Activated T-cell treated with anti-CD3 and anti-CD28 coated beads for 4 hours (primary cell): ENCODE measurements at places on chromosomes 3 and 15.

- DNase-seq = no peak
These were observed 31.2 kb downstream of the PLA1A start for GRCh38 chr3:119628816-119629445.

GRCh38 chr15:59268168-59268851 is 61.7 kb downstream of the LDHAL6B start:
- DNase-seq = no peak

GRCh38 chr15:32951736-32952464 is 234.1 kb downstream of the GREM1 start:
- DNase-seq = no peak

DNA sequence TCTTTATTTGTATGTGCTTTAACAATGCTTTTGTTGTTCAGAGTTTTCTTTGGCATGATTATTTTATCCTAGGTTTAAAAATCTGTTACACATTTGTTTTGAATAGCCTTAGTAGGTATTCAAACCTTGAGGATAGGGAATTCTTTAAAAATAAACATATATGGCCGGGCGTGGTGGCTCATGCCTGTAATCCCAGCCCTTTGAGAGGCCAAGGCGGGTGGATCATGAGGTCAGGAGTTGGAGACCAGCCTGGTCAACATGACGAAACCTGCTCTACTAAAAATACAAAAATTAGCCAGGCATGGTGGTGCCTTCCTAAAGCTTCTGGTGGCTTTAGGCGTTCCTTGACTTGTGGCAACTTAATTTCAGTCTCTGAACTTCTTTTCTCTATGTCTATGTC is 743.3 kb upstream of the EPHA6 start:
- no peak for DNase-seq

DNA sequence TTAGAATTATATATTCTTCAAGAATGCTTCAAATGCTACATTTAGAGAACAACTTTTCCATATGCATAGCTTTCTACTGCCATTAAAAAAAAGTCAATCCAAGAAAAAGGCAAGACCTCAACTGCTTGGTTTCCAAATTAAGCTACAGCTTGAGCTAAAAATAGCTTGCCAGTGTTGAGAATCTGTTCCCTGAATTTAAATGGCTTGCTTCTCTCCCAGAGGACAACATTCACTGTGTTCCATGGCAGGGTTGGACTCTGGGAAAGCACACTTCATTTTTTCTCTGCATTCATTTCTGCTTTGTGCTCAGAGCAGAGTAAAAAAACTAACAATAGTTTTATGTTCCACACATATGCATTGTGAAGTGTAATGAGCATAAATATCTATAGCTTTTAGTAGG is 50.3 kb upstream of the ACTL6A start:
- no peak for DNase-seq

- DNase-seq = no peak
These were observed 7.2 kb upstream of the ZNF148 start for GRCh38 chr3:125382298-125382697.

DNA sequence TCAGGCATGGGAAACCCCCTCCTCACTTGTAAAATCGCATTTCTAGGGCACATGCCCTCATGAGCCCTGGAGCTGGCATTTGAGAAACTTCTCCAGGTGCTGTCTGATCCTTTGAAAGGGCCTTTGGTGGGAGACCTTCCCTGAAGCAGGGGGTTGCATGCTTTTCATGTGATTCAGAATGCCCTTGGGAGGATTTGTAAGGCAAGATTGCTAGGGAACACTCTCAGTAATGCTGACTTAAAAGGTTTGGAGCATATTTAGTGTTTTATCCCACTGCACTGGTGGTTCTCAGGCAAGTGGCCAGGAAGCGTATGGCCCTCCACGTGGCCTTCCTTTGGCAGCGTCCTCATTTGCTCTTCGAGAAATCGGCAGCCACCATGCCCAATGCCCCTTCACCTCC is 164.1 kb downstream of the ARRDC4 start:
- no peak for DNase-seq

DNA sequence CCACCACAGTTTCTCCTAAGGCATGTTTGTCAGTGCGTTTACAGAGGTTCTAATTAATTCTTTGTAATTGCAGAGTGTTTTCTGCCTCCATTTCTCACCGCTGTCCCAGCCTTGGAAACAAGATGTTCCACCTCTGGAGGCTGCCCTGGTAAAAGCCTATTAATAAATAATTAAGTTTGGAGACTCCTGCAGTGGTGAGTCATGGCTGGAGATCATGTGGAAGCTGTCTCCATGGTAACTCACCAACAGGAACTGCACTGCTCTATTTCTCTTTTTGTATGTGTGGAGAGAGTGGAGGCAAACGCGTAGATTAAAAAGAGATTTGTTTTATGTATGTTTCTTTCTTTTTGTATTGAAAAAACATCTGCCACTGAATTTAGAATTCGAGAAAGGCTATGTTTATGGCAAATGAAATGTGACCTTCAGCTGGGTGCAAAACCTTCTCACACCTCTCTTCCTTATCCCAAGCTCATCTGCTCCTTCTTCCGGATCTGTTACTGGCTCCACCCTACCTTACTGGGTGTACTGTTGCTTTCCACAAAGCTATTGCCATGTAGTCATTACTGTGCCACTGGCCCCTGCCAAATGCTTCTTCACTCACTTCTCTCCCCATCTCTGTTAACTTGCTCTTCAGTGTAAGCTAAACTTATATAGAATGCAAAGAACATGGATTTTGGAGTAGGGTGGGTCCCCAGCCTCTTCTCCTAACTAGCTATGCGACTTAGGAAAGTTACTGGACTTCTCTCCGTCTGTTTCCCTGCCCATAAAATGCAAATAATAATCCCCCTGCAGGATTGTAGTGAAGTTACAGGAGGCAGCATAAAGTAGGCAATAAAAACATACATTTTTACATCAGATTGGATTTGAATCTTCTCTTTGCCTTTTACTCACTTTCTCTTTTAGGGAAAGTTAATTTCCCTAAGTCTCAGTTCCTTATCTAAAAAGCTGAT is 778.5 kb downstream of the NTRK3 start:
- DNase-seq = no peak

GRCh38 chr15:98484914-98485313 is 163.4 kb upstream of the IGF1R start:
- no peak for DNase-seq

DNA sequence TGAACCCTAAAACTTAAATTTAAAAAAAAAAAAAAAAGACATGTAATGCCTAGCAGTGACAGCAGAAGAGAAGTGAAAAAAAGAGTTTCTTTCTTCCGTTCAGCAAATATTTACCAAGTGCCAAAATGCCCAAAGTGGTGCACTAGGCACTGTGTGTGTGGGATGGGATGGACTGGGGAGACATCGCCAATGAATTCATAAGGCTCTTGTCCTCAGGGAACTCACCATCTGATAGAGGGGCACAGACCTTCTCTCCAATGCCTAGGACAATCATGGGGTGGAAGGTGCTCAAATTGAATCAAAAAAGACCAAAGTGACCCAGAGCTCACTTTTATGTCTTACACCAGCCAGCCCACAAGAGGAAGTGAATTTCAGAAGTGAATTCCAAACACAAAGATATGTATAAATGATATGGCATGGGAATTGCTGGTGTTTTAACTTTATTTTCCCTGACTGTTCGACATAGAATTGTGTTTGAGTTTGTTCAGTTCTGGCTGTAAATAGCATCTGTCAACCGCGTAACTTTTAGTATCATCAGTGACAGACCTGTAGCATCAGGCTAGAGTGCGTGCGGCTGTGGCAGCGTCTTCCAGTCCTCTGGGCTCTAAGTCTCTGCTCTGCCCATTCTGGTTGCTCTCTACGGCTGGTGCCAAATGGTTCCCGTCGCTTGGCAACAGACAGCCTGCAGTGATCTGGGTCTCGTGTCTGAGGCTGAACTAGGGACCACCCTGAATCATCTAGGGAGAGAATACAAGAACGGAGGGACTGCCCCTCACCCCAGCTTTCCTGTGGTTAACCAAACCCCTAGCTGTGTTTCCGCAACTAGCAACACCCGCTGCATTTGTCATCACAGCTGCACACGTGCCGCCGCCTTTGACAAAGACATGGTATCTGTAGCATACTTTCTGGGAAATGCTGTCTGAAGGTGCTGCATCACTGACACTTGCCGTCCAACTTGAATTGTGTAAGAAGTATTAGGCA is 154.0 kb upstream of the THBS1 start:
- DNase-seq = peak; percentile 58

- DNase-seq = no peak
These were observed 7.7 kb downstream of the ARNT2 start for GRCh38 chr15:80411788-80412288.

DNA sequence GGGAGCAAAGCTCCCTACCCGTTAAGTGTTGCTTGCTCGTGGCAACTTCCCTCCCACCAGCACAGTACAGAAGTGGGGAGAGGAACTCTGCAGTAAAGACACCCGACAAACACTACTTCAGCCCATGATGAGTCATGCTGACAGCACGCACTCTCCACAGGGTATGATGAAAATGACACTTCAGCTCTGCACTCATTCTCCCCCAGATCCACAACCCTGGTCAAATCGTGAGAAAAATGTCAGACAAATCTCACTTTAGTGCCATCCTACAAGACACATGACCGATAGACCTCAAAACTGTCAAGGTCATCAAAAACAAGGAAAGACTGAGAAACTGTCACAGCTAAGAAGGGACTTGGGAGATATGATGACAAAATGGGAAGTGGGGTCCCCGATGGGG is 278.9 kb downstream of the OCA2 start:
- no peak for DNase-seq

DNA sequence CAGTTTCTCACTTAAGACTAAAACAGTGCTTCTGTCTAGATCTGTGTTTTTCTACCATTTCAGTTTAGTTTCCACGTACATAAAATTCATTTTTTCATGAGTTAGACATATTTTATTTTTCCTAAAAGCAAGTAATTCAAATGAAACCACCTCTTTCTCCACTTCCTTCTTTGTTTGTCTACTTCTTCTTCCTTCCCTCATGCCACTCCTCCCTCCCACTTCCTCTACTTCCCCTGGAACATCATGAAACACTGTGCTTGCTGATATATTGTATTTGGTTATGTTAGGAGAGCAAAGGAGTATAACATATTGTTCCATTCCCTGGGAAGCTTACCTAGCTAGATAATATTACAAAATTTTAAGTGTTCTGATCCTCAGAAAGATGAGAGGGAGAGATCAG is 36.7 kb upstream of the GOLGA8B start:
- DNase-seq = no peak

DNA sequence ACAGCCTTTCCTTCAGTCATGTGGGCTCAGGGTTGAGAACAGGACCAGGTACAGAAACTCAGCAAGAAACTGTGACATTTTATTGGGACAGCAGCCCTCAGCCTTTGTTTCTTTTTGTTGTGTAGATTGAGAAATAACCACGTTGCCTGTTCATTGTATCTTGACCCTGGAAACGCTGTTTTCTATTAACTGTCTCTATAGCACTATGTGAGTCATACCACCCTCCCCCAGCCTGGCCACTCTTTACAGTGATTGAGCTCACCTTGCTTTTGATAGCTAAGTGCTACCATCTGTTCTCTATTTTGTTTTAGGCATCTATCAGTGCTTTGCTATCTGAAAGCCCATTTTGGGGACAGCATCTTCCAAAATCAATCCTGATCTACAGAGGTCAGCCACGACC is 127.9 kb downstream of the CD47 start:
- no peak for DNase-seq

DNA sequence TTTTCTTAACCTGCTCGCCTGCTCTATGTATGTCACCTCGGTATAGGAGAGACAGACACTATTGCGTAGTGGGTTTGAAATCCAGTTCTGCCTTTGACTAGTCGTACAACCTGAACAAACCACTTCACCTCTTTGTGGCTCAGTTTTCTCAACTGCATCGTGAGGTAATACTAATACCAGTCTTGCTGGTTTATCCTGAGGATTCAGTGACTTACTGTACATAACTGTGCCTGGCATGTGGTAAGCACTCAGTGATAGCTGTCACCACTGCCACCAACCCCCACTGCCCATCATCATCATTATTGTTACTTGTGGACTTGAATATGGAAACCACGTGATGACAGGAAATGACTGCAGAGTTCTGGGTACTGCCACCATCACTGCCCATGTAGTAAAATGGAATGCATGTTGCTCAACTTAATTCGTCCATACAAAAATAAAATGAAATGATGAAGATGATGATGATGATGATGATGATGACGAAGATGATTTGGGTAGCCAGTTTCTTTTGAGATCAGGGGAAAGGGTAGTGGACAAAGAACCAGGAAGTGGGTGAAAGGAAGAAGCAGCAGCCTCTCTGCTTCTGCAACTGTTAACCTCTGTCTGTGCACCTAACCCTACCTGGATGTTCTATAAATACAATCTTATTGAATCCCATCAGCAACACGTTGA is 228.1 kb downstream of the FEZF2 start:
- DNase-seq = no peak

DNA sequence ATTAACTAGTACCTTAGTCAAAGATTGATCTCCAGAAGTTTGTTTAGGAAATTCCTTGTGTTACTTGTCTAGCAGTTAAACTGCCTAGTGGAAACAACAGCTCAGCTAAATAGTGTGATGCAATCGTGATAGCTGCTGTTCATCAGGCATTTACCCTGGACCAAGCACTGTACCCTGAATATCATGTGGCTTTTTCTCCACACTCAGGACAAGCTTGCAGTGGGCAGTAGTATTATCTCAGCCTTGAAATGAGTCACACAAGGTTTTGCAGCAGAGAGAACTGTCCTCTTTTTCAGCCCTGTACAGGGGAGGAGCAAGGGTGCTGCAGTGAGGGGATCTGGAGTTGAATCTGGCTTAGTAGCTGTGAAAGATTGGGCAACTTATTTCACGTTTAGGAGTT is 208.4 kb downstream of the TP63 start:
- DNase-seq = no peak

- DNase-seq = no peak
These were observed 67.7 kb upstream of the OXTR start for GRCh38 chr3:8837162-8837561.

GRCh38 chr15:69209661-69210060 is 49.2 kb downstream of the GLCE start:
- no peak for DNase-seq

GRCh38 chr3:129824926-129825541 is 68.5 kb downstream of the TMCC1 start:
- DNase-seq = peak; percentile 37

GRCh38 chr15:100100926-100101325 is 240.8 kb downstream of the ADAMTS17 start:
- no peak for DNase-seq

- DNase-seq = no peak
These were observed 18.1 kb downstream of the ARL8B start for GRCh38 chr3:5140230-5140621.

GRCh38 chr3:140572334-140572733 is 105.5 kb upstream of the TRIM42 start:
- DNase-seq = no peak

- DNase-seq = no peak
These were observed 101.2 kb downstream of the RFTN1 start for GRCh38 chr3:16412192-16412800.

- no peak for DNase-seq
These were observed 175.1 kb upstream of the TSC22D2 start for GRCh38 chr3:150232992-150233451.

DNA sequence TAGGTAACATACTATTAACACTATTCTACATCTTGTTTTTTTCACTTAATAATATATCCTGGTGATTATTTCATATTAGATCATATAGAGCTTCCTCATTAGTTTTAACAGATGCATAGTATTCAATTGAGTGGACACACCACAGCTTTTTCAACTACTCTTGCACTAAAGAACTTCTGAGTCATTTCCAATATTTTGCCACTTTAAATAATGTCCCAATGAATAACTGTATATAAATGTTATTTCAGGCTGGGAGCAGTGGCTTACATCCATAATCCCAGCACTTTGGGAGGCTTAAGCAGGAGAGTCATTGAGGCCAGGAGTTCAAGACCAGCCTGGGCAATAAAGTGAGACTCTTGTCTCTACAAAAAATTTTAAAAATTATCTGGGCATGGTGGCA is 26.9 kb downstream of the MAP1A start:
- no peak for DNase-seq

GRCh38 chr3:140093742-140094141 is 158.8 kb downstream of the CLSTN2 start:
- no peak for DNase-seq
